Ovary (tissue), 10 donors: ENCODE measurements at places on chromosomes 16 and 17. TPM values are rescaled to one million over a fixed set of nuclear protein-coding genes. Genes with fewer than 3 reads are reported as not detected.

The TK2 gene
- 42.0 TPM for total RNA-seq

DNA sequence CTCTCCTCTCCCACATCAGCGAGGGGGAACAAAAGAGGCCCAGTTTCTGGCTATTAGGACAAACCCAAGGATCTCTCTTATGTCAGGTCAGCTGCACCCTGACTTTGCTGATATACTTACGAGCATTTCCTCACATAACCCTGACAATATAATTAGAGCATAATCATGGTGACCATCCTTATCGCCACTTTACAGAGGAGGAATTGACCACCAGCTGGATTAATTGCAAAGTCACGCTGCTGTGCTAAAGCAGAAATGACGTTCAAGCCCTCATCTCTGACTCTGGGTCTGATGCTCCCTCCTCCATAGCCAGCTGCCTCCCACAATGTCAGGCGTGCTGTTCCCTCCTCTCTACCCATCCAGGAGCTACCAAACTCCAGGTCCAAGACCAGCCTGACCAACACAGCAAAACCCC, 42.6 kb downstream of the TRARG1 start:
- DNase-seq, result no peak

GRCh38 chr17:8284126-8284525, 4.3 kb upstream of the RANGRF start:
- no peak for DNase-seq

GRCh38 chr17:44361292-44362260, 2.1 kb downstream of the FAM171A2 start:
- peak; percentile 57 for DNase-seq

DNA sequence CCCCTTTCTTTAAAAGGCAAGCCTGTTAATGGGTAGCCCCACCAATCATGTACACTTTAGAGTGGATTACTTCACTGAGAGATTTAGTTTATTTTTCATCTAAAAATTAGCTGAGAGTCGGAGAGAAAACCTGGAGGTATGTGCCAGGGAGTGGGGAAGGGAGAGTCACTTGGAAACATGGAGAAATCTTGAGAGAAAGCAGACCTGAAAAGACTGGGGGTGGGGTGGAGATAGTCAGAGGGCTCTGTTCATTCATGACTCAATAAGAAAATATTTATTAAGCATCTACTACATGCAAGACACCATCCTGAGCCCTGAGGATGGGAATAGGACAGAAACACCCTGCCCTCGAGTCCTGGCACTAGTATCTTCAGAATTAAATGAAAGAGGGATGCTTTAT, 27.4 kb upstream of the RCVRN start:
- DNase-seq, result no peak

DNA sequence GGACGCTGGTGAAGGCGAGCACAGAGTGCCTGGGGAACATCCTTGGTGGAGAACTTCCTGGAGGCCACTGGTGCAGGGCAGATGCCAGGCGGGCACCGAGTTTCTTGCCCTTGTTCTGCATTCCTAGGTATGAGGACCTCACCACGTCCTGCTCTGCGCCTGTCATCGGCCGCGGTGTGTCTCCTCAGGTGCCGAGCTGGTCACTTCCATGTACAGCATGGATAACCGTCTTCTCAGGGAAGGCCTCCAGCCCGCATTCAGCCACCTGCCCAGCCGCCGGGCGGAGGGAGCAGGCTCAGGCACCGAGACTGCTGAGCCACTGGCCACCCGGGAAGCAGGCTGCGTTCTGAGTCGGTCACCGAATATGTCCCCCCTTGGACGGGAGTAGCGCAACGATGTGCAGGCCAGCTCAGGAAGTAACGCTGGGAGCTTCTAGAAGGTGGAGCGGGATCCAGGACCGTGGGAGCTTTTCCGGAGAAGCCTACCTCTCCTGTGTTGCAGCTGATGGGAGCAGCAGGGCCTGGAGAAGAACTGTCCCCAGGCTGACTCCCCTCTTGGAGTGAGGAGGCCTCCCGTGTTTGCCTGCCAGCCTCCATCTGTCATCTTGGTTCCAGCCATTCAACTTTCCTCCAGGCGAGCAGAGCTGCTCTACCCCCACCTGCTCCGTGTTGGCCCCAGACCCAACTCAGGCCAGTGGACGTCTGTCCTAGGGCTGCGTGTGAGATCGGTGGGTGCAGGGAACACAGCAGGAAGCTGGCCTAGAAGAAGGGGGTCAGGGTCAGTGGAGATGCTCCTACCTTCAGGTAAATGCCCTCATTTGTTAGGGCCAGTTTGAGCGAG, 2.1 kb upstream of the BAIAP2 start:
- DNase-seq, result no peak

DNA sequence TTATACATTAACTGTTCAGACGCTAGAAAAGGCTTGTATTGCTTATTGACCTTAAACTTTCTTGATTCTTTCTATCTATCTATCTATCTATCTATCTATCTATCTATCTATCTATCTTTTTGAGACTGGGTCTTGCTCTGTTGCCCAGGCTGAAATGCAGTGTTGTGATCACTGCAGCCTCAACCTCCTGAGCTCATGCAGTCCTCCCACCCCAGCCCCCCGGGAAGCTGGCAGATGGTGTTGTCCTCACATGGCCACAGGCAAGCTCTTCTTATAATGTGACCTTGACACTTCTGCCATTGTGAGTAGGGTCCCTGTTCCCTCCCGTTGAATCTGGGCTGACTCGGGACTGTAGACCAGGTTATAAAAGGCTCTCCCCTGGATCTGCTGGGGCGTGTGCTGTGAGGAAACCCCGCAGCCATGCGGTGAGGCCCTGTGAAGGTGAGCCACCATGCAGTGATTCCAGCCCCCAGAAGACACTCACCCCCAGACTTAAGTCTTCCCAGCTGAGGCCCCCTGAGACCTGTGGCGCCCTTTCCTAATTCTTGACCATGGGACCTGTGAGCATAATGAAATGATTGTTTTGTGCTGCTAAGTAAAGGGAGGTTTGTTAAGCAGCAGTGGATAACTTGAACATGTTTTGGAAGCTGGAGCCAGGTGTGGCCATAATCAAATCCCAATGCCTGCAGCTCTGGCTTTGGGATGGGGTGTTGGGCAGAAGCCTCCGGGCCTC, 54.3 kb downstream of the RPTOR start:
- DNase-seq, result no peak

The ASIC2 gene
- 0.17 TPM for total RNA-seq

GRCh38 chr17:32298298-32298697, 32.7 kb downstream of the RHBDL3 start:
- DNase-seq, result no peak

- no peak for DNase-seq
Measured at GRCh38 chr17:29616300-29617048, 6.2 kb downstream of the CORO6 start.

DNA sequence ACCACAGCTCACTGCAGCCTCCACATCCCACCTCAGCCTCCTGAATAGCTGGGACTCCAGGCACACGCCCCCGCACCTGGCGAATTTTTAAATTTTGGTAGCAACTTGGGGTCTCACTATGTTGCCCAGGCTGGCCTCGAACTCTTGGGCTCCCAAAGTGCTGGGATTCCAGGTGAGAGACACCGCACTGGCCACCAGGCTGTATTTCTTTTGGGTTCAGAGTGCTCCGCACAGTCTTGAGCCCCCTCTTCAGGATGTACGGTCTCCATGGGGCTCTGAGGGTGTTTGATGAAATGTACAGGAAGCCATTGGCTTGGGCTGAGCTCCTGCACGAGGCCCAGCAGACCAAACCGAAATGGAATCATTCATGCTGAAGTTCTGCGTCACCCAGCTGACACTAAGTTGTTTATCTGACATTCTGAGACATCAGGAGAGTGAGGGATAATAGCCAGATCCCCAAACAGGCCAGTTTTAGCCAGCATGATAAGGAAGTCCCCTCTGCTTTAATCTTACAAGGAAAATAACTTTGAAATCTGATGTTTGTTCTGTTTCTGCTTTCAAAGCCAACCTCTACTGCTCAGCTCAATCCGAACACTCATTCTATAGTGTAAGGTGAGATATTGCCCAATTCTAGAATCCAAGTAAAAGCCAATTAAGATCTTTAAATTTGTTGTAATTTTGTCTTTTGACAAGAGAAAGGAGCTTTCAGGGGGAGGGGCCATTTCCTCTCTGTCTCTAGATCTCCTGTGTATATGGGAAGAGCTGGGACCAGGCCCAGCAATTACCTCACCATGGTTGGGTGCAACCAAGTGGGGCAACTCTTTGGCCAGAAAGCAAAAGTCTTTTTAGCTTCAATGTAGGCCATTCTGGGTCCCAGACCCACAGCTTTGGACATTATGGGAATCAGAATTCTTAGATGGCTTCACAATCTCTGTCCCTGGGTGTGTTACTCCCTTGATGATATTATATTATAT, 23.7 kb downstream of the GPR142 start:
- no peak for DNase-seq

GRCh38 chr16:88976366-88977017, 515 bp downstream of the CBFA2T3 start:
- DNase-seq, result no peak

- no peak for DNase-seq
Measured at GRCh38 chr17:45221081-45222013, at the start of gene FMNL1. FMNL1 (plus strand) TSS chr17:45221885; CDS start chr17:45222125, 240 bp downstream.

DNA sequence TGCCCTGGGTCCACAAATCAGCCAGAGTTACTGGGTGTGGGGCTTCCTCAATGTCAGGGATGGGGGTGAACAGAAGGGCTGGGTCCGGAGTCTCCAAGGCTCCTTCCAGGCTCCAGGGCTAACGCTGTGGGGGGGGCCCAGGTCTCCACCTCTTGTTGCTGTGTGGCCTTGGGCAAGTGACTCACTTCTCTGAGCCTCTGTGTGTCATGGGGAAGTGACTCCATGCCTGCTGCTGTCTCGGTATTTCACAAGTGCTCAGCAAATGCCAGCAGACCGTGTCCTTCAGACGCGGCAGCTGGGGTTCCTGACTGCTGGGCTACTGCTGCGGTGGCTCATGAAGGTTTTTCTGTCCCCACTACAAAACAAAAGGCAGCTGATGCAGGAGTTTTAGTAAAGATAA, 26.6 kb downstream of the JPH3 start:
- DNase-seq, result no peak
